ENCODE measurements at places on chromosomes 4 and X.

DNA sequence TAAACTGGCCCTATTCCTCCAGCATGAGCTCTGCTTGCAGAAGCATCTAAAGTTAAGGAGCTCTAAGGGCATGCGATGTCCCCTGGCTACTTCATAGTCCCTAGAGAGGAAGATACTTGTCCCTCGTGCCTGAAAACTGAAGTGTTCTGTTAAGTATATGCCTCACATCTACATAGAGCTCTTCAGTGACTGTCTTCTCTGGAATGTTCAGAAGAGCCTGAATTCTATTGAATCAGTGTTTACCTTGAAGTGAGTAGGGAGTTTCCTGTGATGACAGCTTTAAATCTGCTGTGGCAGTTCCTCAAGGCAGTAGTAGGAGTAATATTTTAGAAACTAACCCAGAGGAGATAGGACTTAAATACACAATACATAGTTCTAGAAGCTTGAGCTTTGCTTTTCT lies 111.2 kb downstream of the ZNF518B start:
- no peak for DNase-seq

DNA sequence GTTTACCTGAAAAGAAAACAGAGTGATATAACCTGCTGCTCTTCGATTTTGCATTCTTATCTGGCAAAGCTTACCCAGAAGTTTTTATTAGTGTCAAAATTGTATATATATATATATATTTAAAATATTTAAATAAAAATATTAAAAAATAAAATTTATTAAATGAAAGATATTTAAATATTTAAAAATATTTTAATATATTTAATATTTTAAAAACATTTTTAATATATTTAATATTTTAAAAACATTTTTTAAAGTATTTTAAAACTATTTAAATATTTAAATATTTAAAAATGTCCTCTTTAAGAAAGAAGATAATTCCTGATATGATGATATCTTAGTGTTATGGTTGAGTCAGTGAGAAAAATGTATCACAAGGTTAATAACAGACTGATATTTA lies 317.2 kb downstream of the EPHA5 start:
- no peak for DNase-seq

GRCh38 chrX:99782516-99783040 lies 627.5 kb downstream of the PCDH19 start:
- no peak for DNase-seq

GRCh38 chr4:78864405-78865024 lies 74.7 kb downstream of the PAQR3 start:
- no peak for DNase-seq

DNA sequence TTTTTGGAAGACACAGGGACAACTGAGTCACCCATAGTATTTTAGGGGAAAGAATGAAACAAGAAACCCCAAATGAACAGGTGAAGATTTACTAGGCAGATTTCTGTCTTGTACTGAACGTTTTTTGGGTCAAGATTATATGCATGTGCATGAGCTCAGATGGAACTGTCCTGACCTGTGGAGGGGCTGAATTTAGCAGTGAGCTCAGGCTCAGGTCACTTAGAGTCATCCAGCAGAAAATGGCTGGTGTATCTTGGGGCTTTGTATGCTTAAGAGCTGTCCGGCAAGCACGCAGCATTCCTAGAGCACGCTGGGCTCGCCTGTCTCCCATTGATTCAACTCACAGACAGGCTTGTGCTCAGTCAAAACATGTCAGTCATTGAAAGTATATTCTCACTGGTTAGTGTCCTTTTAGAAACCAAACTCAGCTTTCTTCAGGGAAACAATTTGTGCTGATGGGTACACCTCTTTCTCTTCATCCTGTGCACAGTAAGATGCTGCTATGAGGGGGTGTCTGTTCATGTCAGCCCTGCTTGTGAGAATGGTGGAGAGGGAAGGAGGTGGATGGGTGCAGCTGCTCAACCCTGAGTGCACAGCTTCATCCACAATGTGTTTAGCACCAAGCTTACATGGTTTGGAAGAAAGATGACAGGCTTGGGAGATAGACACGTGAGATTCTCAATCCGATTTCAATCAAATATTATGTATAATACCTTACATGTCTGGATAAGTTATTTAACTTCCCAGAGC lies 47.5 kb upstream of the PDLIM3 start:
- DNase-seq, result no peak

DNA sequence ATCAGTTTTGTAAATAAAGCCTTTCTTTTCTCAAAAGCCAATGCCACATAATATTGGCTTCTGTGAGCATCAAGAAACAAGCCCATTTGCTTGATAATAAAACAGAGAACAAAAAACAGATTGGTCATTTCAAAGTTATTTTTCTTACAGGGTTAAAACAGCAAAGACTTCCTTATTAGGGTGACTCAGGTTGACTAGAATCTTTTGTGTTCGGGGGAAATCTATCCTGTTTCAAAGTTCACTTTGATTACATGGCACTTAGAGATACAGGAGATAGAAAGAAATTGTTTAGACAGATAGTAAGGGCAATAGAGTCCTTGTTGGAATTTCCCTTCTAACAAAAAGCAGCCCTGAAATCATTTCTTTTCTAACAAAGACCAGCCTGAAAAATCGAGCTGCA lies 170.0 kb upstream of the GLRA2 start:
- no peak for DNase-seq

DNA sequence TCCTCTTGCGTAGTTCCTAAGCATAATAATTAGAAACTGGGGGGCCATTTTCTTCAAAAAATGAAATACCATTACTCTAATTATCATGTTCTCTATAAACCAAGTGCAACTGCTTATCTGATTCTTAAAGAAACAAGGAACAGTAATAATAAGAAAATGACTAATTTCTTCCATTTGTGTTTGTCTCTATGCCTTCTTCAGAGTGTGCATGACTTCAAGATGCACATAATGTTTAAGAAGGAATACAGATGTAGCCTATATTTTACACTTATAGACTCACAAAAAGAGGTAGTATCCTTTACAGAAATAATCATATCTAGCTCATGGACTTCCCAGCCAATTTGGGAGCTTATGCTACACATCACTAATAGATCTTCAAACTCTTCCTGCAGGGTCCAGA lies 131.7 kb downstream of the CHRNA9 start:
- no peak for DNase-seq

DNA sequence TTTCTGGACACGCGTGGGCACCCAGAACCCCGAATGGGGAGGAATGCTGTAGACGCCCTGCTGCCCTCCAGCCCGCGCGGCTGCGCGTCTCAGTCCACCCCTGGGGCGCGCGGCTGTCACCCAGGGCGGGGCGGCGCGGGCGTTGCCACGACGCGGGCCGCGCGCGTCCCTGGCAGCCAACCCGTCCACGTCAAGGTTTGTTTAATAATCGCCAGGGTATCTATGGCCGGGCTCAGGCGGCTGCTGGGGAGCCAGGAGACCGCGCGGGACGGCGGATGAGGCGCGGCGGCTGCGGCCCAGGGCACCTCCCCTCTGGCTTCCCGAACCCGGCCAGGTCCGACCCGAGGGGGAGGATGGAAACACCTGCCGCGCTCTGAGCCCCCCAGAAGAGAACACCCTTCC lies at the start of gene SPATA18:
SPATA18 (plus strand) TSS at position 92 of the 402 bp plus-strand sequence. CDS start 401 bp downstream, outside the sequence.
- no peak for DNase-seq

DNA sequence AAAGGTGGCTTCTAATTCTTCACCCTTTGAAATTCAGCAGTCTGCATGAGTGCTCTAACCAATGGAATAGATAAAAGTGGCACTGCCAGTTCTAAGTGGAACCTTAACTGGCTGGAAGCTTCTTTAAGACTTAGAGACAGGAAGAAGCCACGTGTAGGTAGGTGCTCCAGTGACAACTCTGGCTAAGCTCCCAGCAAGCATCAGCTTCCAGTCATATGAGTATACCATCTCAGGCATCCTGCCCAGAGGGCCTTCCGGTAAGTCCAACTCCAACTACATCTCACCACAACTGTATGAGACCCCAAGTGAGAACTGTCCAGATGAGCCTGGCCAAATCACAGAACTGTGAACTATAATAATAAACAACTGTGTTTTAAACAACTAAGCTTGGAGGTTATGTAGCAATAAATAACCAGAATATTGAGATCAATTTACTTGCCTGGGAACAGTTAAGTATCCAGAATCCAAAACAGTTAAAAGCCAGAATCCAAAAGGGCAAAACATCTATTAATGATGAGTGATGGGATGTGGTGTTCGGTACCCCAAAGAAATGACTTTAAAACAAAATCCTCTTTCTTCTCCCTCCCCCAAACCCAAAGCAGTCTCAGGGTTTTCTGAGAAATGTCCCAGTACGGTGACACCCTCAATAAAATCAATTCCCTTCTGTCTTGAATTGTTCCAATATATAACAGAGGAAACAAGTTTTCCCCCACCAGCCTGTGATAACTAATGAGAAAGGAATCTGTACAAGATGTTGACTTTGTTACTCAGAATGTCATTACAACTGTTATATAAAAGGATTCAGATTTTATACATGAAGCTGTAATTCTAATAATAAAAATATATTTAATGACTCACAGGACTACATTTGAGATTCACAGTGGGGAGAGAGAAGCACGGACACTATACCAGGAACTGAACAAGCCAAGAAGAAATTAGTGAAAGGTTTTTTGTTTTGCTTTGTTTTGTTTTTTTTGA lies 4.2 kb downstream of the TSPAN5 start:
- no peak for DNase-seq

GRCh38 chr4:2054217-2054616 lies 4.9 kb upstream of the NAT8L start:
- DNase-seq, result no peak

- no peak for DNase-seq
Observed at GRCh38 chrX:116409219-116409618, 27.2 kb upstream of the SLC6A14 start.

GRCh38 chrX:44039556-44039955 lies 66.4 kb upstream of the NDP start:
- DNase-seq, result no peak
